ENCODE measurements at places on chromosomes 7 and 10.

DNA sequence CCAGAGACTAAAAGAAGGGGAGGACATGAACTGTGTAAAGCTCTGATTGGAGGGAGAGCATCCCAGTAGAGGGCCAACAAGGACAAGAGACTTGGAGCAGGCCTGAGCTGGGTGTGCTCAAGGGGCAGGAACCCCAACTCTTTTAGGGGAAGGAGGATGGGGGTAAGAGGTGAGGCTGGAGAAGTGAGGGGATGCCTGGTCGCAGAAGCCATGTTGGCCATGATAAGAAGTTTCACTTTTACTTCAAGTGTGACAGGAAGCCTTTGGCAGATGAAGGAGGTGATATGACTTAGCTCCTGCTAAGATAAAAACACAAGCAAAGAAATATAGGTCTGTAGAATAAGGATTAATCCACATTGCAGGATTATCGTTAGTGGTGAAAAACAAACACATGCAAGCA lies 208.3 kb downstream of the JAZF1 start:
- DNase-seq = no peak

- DNase-seq = no peak
Measured at GRCh38 chr7:37642028-37642540, 41.5 kb upstream of the GPR141 start.

DNA sequence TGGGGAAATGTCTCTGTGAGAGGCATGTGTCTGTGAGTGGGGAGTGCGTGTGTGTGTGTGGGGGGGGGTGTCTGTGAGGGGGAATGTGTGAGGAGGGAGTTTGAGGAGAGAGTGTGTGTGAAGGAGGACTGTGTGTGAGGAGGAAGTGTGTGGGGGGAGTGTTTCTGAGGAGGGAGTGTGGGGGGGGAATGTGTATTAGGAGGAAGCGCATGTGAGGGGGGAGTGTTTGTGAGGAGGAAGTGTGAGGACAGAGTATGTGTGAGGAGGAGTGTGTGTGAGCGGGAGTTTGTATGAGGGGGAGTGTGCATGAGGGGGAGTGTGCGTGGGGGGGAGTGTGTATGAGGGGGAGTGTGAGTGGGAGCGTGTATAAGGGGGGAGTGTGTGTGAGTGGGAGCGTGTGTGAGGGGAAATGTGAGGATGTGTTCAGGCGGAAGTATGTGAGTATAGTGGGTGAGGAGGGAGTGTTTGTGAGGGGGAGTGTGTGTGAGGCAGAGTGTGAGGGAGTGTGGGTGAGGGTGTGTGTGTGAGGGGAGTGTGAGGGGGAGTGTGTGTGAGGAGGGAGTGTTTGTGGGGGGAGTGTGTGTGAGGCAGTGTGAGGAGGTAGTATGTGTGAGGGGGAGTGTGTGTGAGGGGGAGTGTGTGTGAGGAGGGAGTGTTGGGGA lies 21.8 kb upstream of the PTPRN2 start:
- no peak for DNase-seq

- DNase-seq = no peak
Measured at GRCh38 chr7:146892151-146892550, 775.5 kb downstream of the CNTNAP2 start.

GRCh38 chr7:25611196-25611595 lies 382.9 kb upstream of the NPVF start:
- no peak for DNase-seq

DNA sequence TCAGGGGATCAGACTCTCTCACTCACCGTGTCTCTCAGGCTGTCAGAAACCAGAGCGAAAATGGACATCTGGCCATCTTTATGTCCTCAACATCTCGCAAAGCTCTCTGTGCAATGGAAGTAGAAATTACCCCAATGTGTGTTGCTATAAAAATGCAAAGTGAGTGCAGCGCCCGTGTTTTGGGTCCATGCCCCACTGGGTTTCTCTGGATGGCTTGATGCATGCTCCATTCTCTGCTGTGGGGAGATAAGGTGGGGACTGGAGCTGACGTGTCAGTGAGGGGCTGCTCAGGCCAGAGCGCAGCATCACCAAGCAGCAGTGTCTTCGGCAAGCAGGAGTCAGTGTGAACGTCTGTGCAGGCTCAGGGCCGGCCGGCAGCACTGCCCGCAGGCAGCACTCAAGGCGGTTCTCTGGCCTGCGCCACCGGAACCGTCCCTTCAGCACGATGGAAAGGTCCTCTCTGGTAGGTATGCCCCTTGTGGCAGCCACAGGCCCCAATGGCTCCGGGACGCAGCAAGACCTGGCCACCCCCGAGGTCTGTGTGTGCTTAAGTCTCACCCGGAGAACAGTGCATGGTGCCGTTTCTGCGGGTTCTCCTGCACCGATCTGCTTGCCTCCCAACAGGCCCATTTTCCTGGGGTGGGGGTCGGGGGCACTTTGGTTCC lies 30.2 kb downstream of the WDR86 start:
- DNase-seq = no peak

DNA sequence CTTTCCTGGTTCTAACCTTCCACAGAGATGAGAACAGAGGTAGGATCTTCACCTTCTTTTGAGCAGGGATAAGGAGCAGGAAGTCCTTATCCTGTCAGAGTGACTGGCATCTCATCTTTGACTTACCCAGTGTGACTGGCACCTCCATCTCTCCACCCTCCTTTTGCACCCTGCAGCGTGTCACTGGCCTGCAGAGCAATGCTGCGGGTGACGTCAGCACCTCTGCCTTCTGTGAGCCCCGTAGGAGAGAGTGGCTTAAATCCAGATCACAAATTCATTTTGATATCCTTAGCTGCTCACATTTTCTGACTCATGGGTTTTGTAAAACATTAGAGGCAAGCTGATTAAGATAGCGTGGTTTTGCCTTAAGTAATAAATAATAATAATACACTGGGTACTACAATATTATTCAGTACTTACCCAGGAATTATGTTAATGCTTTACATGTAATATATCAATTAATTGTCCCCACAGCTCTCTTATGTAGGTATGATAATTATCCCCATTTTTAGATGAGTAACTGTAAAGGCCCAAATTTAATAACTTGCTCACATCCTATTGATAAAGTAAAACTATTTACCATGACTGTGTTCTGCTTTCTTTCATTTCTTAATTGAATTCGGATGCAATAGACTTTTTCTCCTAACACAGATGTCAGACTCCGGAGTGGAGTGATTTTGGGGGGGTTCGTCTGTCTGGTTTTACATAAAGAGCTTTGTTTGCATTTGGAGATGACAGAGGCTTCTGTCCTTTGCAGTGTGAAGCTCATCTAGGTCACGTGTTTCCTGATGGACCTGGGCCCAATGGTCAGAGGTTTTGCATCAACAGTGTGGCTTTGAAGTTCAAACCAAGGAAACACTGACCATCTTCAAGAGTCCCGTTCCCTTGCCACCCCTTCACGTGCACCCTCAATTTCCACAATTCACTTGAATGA lies 24.9 kb downstream of the MSRB2 start:
- no peak for DNase-seq

DNA sequence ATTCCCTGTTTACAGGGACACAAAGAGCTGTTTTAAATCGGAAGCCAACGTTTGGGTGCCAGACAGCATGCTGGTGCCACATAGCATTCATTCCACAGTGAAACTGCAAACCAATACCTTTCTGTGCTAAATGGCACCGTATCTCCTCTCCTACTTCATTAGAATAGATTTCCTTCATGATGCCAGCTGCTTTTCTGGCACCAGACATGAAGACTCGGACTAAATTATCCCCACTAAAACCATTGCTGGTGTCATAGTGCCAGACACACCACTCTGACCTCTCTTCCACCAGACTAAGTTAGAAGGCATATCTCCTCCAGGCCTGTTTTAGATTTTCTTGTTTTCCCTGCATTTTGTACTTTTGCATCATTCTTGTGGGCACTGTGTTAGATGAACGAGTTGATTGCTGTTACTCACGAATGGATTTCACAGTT lies 155.1 kb downstream of the ETV1 start:
- DNase-seq = no peak

GRCh38 chr7:129009437-129009836 lies 45.5 kb downstream of the TNPO3 start:
- no peak for DNase-seq

DNA sequence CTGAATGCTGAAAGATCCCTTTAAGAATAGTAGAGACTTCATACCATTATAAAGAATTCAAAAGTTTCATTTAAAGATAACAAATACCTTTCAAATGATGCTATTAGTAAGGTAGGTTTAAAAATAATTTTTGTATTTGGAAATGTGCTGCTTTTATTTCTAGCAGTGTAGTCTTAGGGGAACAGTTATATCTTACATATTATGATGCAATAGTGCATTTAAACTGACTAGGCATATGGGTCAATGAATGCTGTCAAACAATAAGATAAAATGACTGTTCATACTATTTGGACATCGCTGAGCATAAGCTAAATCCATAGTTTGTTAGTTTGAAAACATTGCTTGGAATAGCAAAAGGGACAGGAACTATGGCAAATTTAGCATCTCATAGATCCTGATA lies 354.8 kb upstream of the SEMA3A start:
- DNase-seq = no peak

GRCh38 chr10:12403119-12403518 lies 53.8 kb downstream of the CAMK1D start:
- DNase-seq = no peak

DNA sequence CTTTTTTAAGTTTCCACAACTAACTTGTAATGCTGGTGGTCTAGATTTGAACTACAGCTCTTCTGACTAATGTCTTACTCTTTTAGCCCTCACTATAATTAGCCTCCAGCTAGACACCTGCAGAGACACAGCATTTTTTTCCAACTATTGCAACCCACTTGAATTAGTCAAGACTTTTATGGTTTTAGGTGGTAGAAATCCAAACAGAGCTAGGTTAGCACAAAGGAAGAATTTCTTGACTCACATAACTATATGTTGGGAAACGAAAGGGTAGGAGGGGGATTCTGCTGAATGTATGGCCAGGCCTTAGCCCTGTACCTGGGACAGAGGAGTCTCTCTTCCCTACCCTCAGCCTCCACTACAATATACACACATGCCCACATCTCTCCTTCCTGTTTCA lies 586.1 kb downstream of the INHBA start:
- no peak for DNase-seq

DNA sequence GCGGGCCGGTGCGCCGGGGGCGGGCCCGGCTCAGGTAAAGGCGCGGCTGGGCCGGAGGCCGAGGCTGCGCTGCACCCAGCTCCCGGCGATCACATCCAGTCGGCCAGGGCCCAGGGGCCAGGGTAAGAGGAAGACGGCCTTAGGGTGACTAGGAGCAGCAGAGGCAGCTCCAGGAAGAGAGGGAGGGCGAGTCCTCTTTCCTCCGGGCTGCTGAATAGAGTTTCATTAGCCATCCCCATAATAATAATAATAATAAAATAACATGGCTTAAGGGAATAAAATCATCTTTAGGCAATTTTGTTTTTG lies 44.8 kb upstream of the CDK1 start:
- DNase-seq = no peak

- no peak for DNase-seq
Measured at GRCh38 chr10:38600696-38601095, 506.6 kb downstream of the ZNF37A start.

DNA sequence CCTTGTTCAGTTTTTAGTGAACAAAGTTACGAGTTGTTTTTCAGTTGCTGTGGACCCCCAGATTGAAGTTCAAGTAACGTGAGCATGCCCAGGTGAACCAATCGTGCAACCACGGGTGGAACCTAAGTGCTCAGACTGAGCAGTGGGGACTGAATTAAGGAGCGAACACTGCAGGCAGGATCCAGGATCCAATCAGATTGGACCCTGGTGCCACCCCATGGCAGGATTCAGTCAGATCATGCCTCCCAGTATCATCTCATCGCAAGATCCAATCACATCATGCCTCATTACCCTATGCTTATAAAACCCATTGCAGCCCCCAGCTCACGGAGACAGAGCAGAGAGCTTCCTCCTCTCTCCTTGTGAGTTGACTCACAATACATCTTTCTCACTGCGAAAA lies 80.9 kb downstream of the PFKFB3 start:
- DNase-seq = no peak

GRCh38 chr7:112361154-112361553 lies 89.1 kb upstream of the IFRD1 start:
- DNase-seq = no peak

DNA sequence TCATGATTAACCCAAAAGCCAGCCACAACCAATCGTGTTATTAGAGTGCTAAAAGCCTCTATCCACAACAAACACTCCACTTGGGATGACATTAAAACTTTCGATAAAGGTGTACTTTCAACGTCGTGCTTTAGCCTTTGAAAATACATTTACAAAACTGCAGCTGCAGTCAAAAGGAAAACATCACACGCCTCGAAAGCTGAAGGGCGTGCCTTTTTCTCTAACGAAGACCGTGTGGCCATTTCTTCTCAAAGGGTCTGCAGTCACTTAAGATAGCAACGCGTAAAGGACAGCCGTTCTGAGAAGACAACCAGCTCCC lies 1.1 kb downstream of the ARHGAP12 start:
- no peak for DNase-seq

GRCh38 chr7:94286111-94286510 lies 108.6 kb upstream of the COL1A2 start:
- no peak for DNase-seq

DNA sequence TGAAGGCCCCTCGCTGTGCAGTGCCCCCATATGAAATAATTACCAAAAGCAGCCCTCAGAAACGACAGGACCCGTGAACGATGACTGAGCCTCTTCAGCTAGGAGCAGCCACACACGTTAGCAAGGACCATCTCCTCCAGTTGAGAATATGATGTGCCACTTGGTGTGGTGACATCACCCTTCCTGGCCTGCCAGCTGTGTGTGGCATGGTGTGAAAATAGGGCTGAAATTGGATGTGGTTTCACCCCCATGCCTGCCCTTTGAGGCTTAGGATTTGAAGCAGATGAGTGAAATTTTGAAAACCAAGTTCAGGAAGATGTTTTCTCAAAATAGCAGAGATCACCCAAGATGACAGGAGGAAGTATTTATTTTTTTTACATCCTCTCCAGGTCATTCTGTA lies 49.1 kb upstream of the BTBD16 start:
- no peak for DNase-seq

GRCh38 chr10:58291538-58292174 lies 22.7 kb downstream of the CISD1 start:
- DNase-seq = no peak

GRCh38 chr7:16657656-16658279 lies 11.8 kb downstream of the BZW2 start:
- DNase-seq = no peak
